ENCODE measurements at places on chromosomes 2 and 18.

DNA sequence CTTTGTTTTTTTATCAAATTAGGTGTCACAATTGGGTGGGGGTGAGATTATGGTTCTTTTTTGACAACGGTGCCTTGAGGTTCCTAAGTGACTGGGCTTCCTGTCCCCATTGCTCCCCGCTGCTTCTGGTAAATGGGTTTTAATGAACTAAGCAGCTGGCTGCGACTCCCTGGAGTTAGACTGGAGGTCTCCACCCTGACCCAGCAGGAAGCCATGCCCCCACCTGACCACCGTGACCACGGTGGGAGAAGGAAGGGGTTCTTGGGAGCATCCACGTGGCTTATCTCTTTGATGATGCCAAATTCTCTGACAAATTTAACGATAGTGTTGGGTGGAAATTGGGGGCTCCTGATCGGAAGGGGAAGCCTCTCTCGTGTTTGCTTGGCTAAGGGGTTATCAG lies 12.2 kb downstream of the CNDP2 start:
- no peak for DNase-seq

- no peak for DNase-seq
These were observed 60.8 kb downstream of the SLC40A1 start for GRCh38 chr2:189519631-189520387.

DNA sequence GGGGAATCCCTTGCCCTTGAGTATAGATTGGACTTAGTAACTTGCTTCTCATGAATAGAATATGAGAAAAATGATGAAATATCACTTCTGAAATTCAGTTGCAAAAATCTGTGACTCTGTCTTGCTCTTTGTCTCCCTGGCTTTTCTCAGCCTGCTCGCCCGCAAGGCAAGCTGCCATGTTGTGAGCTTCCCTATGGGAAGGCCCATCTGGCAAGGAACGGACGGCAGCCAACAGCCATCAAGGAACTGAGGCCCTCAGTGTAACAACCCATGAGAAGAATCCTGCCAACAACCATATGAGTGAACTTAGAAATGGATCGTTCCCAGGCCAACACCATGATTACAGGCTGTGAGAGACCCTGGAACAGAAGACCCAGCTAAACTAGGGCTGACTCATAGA lies 58.4 kb upstream of the PGAP1 start:
- no peak for DNase-seq

DNA sequence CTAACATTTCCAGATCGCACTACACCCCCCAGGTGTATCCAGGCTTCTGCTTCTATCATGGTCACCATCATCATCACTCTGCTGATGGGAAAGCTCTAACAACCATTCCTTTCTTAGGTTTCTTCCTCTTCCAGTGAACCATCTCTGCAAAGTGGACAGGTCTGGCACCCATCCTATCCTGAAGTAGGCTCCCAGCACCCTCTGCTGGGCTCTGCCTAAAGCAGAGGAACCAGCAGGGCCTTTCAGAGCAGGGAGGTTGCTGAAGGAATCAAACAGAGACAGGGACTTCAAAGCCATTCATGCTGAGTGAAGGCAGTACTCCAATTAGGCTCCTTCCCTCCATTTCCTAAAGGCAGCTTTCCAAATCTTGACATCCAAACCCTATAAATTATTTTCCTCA lies 27.2 kb upstream of the SATB2 start:
- no peak for DNase-seq

- DNase-seq: no peak
These were observed 35.9 kb downstream of the B4GALT6 start for GRCh38 chr18:31648458-31648857.

GRCh38 chr18:74068296-74068695 lies 79.3 kb downstream of the FBXO15 start:
- DNase-seq: no peak

Data from stimulated activated CD8-positive, alpha-beta memory T cell treated with anti-CD3 and anti-CD28 coated beads, Interleukin-2, amount 100 ng/mL, for 1 hour (primary cell).